ENCODE measurements at places on chromosomes 12 and 14.

DNA sequence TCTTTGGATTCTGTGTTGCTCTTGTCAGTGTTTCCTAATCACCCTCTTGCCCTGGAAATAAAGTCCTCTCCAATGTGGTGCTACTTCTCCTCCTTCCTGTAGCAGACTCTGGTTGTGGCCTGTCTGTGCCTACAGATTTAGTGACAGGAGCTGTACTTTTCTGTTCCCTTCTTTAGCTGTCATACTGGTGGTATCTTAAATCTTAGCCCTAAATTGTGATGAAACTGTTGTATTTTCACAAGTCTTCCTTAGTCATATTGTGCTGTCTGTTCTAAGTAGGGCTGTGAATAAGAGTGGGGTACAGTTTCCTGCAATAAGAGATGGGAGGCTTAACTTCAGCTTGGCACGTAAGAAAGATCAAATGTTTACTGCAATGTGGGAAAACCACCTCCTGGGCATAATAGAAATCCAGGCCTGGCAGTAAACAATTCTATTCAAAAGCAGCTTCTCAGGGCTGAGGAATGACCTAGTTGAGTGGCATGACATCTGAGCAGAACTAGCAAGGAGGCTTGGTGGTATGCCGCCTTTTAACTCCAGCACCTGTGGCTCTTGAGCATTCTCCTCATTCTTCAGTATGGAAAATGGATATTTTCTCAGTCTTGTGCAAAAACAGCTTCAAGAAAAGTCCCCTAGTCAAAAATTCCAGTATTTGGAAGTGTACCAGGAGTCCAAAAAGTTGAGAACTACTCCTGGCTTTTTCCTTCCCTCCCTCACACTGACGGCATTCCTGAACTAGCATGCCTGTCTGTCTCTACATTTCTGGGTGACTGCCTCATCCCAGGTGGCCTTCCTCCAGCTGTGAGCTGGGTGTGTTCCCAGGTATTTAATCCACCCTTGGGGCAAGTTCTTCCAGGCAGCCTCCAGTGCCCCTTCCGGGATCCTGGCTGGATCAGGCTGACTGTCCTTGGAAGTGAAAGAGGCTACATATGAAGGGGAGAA is 19.5 kb downstream of the ANO6 start:
- DNase-seq = no peak

GRCh38 chr12:81022531-81022930 is 55.3 kb upstream of the ACSS3 start:
- DNase-seq = no peak

DNA sequence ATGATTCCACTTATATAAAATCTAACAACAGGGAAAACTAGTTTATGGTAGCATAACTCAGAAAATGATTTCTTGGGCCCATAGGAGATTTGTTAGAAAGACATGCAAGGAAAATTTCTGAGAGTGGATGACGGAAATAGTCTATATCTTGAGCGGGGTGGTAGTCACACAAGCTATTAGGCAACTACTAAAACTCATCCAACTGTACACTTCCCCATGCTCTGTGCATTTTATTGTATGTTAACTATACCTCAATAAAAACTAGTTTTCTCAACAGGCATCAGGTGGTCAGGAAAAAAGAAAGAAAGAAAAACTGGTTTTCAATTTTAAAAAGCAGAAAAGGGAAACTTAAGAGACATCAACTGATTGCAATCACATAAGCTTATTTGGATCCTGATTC is 9.9 kb downstream of the SLC5A8 start:
- no peak for DNase-seq

- DNase-seq = no peak
These were observed 55.8 kb downstream of the BCL2L14 start for GRCh38 chr12:12126551-12126950.

DNA sequence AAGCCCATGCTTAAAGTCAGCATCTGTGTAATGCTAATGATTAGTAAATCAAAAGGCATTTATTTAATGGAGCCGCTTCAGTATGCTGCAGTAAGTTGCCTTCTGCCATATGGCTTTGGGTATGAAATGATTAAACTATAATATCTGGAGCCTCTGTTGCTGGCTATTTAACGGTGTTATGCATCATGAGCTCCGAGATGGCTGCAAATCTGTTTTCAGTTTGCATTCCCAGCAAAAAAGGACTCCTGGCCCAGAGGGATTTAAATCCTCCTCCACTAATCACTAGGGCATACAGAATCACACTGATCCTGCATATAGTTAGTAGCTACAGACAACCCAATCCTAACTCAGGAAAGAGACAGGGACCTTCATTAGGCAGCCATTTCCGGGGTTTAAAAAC is 171.5 kb upstream of the EEA1 start:
- DNase-seq = no peak

GRCh38 chr14:80464531-80465149 is 253.3 kb upstream of the DIO2 start:
- no peak for DNase-seq
